ENCODE measurements at places on chromosomes 5 and 9.

GRCh38 chr9:105979290-105979689 is 284.9 kb downstream of the TMEM38B start:
- DNase-seq: no peak

GRCh38 chr5:57189515-57189914 is 15.7 kb downstream of the GPBP1 start:
- no peak for DNase-seq

DNA sequence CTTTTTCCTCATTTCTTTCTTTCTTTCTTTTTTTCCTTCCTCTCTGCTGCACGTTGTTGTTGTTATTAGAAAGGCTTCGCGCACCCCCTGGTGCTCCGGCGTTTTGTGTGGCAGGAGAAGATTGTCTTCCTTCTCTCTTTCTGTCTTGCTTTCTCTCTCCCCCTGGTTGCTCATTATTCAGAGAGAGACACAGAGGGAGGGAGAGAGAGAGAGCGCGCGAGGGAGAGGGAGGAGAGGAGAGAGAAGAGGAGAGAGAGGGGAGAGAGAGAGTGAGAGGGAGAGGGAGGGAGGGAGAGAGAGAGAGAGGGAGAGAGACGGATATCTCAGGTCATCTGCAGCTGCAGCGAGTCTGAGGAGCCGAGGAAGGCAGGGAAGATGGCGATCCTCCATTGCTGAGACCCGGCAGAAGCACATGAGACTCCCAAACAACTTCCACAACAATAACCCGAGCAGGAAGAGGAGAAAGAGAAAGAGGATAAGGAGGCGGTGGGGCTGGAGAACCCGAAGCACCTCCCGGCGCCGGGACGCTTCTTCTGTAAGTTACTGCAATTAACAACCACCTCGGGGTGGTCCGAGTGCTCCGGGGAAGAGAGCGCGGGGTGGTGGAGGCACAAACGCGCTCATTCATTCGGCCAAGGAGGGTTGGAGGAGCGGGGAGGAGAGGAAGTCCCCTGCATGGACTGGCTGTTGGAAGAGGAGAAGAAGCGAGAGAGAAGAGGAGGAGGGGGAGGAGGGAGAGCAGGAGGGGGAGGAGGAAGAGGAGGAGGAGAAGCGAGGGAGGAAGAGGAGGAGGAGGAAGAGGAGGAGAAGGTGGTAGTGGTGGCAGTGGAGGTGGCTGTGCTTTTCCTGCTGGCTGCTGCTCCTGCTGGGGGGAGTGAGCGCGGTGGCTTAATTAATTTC is at the start of gene ZNF462:
Gene ZNF462 (plus strand): TSS at position 346 of the 900 bp plus-strand sequence. CDS start 60,218 bp downstream, outside the sequence.
- DNase-seq: peak; percentile 46

DNA sequence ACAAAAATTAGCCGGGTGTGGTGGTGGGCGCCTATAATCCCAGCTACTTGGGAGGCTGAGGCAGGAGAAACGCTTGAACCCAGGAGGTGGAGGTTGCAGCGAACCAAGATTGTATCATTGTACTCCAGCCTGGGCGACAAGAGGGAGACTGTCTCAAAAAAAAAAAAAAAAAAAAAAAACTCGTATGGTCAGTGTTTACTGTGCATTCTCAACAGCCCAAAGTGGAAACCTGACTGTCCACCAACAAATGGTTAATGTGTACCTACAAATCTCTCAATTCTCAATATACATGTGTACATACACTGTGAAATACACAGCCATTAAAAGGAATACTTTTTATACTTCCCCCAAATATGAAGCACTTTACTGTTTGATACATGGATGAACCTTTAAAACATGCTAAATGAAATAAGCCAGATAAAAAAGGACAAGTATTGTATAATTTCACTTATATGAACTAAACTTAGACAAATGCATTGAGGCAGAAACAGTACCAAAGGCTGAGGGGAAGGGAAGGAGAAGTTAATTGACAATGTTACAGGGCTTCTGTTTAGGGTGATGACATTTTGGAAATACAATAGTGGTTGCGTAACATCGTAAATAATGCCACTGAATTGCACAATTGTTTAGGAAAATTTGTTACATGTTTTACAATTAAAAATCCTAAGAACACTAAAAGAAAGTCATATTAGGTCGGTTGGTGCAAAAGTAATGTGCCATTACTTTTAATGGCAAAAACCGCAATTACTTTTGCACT is 16.5 kb downstream of the DNAJA1 start:
- DNase-seq: no peak

DNA sequence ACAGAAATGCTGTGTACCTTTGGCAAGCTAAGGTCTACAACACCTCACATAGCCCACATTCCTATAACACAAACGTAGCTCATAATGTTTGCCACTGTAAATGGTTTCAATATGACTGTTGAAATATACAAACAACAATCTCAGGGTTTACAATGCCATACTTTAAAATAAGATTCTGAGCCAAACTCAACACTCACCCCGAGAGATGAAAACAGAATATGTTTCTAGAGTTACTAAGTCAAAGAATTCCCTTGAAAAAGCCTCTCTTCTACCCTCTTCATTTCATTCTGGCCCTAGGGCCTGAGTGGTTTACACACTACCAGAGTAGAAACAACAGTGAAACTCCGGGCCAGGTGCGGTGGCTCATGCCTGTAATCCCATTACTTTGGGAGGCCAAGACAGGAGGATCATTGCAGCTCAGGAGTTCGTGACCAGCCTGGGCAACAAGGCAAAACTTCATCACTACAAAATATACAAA is 72.6 kb downstream of the MYO10 start:
- no peak for DNase-seq

DNA sequence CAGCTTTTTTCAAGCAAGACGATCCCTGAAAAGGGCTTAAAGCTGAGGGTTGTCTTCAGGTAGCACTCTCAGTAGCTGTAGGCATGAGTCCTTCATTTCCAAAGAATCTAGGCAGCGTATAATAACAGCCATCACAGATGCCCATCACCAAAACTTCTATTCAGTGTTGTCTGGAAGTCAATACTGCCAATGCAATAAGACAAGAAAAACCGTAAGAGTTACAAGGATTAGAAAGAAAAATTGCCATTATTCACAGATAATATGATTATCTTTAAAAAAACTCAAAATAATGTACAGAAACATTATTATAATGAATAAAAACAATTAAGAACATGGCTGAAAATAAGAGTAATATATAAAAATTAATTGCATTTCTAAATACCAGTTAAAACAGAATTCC is 208.2 kb upstream of the ADRA1B start:
- DNase-seq: no peak

GRCh38 chr5:65952259-65952658 is 25.9 kb downstream of the ERBIN start:
- DNase-seq: no peak

DNA sequence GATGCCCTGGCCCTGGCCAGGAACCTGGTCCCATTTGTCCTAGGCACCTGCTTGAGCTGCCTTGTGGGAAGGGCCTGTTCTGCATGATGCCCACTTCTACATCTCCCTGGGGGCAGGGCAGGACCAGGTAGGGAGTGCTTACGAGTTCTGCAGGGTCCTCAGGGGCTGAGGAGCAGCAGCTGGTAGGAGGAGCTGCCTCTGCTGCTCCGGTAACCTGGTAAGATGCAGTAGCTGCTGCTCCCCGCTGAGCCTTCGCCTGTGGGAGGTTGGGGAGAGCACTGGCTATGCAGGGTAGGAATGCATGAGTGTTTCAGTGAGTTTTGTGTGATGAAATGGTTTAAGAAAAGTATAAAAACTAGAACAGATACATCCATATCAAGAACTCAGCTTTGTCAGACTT is 13.6 kb downstream of the LRRC8A start:
- DNase-seq: no peak

DNA sequence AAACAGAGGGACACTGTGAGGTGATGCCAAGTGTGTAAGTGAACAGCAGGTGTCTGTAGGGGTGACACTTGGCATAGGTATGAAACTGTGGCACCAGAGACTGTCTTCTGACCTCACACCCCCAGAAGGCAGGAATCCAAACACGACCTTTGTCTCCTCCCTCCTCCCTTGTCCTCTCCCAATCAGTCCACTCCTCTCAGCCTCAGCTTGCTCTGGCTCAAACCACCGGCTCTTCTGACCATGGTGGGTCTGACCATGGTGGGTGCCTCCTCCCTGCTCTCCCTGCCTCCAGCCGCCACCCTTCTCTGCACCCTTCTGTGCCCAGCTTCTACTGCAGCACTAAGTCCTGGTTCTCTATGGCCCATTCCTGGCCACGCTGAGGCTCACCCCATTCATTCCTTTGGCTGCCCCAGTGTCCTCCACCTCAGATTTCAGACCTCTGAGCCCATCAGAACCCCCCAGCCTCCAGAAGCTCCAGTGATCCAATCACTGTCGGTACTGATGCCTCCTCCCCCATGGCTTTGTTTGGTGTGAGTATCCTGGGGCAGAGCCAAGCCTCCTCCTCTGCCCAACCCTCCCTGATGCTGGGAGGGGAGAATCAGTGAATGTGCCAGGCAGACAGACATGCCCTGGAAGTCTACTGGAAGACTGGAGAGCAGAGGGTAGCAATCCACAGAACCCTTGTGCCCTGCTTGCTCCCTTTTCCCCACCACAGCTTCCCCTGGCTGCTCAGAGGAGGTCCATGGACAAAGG is 1.7 kb upstream of the ARID3C start:
- DNase-seq: no peak

DNA sequence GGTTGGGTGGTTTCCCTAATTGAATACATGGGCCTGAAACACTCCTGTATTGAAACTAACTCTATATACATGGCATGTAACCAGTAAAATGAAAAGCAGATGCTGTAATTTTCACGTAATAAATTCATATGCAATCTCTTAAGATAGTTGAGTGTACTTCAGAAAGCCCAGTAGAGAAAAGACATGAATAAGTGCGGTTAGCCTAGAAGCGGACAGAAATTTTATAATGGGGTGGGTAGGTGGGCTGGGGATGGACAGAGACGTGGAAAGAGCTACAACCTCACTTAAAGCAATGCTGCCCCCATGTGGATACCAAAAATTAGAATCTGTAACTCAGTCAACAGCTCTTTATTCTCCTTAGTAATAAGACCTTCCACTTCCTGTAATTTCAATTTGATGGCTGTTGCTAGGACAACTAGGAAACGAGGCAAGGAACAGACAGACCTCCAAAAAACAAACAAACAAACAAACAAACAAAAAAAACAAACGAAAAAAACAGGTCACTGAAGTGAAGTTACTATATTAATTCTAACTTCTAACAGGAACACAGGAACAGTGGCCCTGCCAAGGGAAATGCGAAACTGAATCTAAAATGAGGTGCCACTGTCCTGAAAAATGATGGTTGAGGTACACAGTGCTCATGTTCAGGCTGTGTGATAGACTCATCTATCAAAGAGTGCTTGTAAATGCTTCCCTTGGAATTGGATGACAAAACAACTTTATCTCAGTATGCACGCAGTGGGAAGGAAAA is 103.4 kb upstream of the GNA14 start:
- peak; percentile 44 for DNase-seq

DNA sequence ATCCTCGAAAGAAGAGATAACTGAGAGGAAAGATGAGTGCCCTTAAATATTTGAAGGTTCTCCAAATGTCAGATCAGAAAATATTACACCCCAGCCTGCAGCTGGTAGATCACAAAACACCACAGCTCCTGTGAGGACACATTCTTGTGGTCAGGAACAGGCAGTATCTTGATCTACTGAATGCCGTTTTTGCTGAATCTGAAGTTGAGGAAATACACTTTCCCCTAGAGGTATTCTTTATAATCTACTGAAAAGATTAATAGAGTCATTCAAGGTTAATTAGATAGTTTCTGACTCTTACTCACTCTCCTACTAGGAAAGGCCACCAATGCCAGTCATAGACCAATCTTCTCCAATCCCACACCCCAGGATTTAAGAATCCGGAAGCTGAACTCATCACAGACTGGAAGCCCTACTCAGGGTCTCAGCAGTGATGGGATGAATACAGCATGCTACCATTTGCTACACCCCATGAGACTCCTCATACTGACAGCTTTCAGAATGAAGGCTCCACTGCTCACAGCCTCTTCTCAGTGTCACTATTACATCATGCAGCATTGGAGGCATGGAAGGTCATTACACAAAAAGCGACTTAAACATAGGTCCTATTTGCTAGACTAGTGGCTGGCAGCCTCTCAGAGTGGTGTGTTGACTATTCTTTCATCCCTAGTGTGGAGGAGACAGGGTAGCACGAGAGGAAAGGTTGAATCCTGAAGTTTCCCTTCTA is 143.9 kb upstream of the SLC1A3 start:
- DNase-seq: no peak

- DNase-seq: no peak
Measured at GRCh38 chr5:35488791-35489190, 128.9 kb upstream of the SPEF2 start.

GRCh38 chr5:36637516-36637915 is 31.1 kb downstream of the SLC1A3 start:
- DNase-seq: no peak

DNA sequence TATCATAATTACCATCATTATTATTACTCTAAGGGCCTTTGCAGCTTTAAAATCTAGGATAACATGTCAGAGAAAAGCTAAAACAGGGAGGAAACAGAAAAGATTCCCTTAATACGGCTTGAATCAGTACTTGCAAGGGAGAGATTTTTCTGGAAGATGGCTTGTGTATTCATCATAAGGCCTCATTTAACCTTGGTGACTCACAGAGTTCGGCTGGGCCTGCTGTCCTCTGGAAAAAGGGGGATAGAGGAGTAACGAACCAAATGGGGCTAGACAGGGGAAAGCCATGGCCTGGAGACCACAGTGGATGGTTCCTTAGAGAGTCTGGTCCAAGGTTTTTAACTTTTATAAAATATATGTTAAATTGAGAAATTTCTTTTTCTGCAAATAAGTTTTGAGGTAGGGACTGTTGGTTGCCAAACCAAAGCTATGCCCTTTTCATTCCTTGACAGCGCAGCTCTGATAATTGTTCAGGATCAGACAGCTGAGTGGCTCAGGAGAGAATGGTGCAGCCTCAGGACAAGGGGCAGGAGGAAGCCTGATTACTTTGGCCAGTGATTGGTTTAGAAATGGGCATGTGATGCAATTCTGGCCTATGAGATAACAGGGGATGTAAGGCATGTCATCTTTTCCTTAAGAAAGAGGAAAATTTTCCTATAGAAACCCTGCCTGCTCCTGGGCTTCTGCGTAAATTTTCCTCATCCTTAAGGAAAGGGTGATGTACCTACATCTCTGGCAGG is 25.6 kb upstream of the GSN start:
- no peak for DNase-seq

DNA sequence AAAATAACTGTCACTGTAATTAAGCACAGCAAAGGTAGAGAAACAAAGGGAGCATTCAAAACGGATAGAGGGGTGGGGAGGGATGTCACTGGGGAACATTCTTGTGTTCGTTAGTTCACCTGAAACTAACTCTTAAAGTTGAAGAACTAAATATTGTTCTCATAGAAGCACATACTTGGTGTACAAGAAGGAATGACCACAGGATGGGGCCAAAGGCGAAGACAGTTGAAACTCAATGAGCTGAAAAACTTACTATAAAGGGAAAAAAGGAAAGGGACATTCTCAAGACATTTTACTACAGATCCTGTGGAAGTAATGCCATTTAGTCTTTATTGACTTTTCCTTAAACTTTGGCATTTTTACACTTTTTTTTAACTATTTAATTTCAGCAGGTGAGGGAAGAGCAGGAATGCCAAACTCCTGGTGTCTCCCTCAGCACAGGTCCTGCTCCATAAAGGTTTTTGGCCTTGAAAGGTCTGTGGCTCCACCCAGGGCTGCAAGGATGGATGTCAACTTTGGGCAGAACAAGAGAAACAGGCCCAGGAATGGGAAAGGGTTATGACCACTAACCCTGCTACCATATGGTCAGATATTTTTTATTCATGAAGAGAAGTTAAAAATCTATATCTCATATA is 197.6 kb upstream of the RASA1 start:
- DNase-seq: no peak

- DNase-seq: no peak
Measured at GRCh38 chr5:55427157-55427556, 107.6 kb downstream of the PLPP1 start.

Data from NCI-H460 (cell line).